Ovary (tissue), 10 donors: ENCODE measurements at places on chromosomes 2 and 18. TPM values are rescaled to one million over a fixed set of nuclear protein-coding genes. Genes with fewer than 3 reads are reported as not detected.

DNA sequence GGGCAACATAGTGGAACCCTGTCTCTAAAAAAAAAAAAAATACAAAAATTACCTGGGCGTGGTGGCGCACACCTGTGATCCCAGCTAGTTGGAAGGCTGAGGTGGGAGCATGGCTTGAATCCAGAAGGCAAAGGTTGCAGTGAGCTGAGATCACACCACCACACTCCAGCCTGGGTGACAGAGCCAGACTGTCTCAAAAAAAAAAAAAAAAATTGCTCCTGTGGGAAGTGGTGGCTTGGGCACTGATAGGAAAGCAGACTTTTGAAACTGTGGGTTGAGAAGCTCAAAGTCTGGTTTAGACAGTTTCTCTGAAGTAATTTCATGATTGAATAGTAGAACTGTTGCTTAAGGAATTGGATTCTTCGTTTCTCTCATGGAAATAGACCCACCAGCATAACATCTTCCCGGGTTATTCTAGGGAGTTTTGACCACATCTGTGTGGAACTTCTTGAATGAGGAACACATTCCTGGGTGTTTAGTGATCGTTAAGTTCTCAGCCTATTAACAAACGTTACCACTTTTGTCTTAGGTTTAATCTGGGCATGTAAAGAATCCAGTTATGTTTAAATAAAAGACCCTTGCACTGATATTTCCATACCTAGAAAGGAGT lies 33.5 kb downstream of the GRHL1 start:
- no peak for DNase-seq

DNA sequence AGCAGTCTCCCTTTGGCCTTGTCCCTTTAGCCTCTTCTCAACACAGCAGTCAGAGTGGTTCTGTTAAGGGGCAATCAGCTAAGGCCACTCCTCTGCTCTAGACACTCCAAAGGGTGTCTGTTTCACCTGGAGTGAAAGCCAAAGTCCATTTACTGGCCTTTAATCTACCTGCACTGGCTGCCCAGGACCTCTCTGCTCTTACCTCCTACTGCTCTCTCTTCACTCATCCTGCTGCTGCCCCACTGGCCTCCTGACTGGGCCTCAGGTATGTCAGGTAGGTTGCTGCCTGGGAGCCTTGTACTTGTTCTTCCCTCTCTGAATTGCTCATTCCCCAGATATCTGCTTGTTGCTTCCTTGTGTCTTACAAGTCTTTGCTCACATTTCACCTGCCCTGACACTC lies 68.2 kb downstream of the PIKFYVE start:
- no peak for DNase-seq

The DDX1 gene
- 36.5 TPM for total RNA-seq

DNA sequence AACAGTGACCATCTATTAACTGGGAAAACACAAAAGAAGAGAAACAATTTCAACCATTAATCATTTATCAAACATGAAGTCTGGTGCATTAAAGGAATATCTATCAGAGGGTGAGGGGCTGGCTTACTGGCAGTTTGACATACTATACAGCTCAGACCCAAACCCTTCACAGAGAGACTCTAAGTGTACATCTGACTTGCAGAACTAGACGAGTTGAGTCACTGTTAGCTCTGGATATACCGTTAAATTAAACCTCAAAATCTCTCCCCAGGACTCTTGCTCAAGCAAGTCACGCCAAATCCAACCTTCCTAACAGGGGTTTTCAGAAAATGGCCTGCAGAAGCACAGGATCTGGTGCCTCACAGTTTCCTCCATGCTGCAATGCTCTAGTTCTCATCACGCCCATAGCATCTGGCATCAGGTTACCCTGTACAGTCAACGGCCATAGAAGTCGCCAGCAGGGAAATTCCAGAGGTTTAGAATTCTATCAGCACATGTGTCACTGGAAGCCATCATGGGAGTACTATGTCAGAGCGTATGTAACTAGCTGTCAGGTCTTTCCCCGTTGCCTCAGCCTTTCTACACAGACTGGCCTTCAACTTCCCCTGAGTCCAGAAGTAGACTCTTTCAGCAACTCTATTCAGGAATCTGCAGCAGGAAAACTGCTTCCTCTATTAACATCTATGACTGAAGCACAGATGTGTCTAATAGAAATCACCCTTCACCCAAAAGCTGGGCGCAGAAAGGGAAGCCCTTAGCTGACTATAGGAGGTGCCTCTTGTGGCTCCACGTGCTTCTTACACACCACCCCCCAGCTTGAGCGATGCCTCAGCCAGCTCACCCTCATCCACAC lies 9.3 kb downstream of the TGOLN2 start:
- no peak for DNase-seq

DNA sequence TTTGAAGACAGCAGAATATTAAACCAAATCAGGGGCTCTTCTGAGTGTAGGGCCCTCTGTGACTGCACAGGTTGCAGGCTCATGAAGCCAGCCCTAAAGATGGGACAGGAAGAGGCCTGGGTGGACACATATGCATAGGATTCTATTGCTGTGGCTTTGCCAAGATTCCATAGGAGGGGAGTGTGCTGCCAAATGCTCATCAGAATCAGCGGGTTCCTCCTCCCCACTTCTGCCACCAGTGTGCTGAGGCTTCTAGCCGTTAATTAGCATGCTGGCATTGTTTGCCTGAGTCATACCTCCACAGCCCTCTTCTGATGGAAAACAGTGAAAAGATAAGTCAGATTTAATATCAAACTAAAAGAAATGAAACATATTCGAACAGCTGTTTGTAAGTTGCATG lies 103.9 kb upstream of the TMEFF2 start:
- DNase-seq = no peak

- no peak for DNase-seq
Observed at GRCh38 chr2:182047544-182047943, 61.9 kb downstream of the PPP1R1C start.

DNA sequence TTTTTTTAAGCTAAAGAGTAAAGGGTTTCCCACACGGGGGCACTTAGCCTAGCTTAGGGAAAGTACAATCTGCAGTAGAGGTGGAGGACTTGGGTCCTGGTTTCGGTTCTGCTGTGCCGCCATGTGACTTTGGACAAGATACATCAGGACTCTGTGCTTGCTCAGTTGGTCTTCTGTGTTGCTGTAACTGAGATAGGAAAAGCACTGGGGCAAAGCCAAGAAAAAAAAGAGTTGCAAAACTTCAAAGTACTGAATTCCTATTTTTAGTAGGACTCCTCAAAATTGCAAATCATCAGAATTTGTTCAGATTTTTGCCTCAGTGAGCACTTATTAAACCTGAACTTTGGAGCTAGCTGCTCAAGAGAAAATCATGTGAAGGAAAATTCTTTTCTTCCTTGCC lies 96.3 kb upstream of the STON1 start:
- DNase-seq = peak; percentile 44

DNA sequence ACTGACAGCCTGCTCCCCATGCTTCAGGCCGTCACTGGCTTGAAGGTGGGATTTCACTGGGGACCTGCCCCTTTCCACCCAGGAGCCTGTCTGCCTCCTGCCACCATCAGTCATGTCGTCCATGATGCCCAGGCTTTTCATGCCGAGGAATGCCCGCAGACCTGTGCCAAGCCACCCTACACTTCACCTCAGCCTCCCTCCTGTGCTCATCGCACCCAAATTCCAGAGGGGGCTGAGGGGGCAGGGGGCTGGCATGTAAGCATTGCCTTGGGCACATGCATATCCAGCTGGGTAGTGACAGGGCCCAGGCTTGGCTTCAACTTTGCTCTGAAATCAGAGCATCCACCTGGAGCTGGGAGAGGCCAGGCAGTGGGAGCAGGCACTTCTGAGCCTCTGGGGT lies 20.9 kb upstream of the RPRM start:
- DNase-seq = no peak

DNA sequence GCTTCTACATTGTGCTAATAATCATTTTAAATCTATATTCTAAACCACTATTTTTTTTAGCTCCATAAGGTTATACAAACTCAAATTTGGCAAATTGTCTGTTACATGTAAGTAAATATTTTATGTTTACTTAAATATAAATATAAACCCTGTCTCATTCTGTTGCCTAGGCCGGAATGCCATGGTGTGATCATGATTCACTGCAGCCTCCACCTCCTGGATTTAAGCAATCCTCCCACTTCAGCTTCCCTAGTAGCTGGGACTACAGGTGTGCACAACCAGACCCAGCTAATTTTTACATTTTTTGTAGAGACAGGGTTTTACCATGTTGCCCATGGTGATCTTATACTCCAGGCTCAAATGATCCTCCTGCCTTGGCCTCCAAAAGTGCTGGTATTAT lies 124.7 kb downstream of the MEIS1 start:
- no peak for DNase-seq

The CBLN2 gene
- not detected for total RNA-seq

The ITPRIPL1 gene
- 0.11 TPM for total RNA-seq

The SAP130 gene
- 26.9 TPM for total RNA-seq

The SLC25A52 gene
- total RNA-seq = not detected

GRCh38 chr2:129829588-129829987 lies 149.9 kb upstream of the RAB6C start:
- no peak for DNase-seq

DNA sequence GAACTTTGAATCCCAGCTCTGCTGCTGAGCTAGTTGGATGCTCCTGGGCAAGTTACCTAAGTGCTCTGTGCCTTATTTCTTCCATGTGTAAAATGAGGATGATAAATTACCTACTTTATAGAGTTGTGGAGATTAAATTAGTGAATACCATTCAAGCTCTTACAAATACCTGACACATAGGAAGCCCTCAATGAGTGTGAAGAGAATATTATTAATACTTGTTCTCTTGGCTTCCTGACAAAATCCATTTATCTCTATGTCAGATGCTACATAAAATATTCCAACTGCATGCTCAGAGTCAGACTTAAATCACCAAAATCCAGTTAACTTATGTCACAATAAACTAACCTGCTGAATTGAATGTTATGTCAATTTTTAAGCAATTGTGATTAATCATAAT lies 42.9 kb upstream of the CCBE1 start:
- DNase-seq = no peak

DNA sequence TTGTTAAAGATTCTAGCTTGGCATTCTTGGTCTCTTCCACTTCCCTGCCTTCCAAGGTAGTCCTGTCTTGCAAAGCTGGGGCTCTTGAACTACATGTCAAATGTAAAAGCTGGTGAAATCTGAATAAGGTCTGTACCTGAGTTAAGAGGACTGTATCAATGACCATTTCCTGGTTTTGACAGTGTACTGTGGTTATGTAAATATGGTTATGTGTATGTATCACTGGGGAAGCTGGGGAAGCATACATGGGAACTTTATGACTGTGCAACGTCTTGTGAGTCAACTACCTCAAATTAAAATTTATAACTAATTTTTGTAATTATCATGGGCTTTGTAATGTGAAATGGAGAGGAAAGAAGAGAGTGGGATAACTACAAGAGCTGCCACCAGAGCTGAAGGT lies 81.7 kb downstream of the COL4A4 start:
- no peak for DNase-seq

GRCh38 chr2:228590681-228591080 lies 409.2 kb upstream of the SPHKAP start:
- DNase-seq = no peak

DNA sequence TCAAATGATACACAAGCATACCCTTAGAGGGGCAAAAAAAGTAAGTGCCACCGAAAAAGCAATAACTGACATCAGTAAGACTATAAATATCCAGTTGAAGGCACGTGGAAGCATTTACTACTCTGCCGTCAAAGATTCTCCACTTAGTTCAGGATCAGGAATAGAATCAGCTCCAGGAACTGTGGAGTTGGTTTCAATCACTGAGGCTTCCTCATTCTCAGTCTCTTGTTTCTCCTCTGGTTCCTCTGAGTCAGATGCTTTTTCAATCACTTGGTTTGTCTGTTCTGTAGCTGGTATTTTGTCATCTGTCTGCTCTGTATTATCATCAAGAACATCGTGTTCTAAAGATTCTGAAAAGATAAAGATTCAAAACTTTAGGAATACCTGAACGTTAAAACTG lies 72.2 kb downstream of the LNPK start:
- DNase-seq = no peak

GRCh38 chr2:235343869-235344268 lies 150.0 kb upstream of the AGAP1 start:
- no peak for DNase-seq

The WIPF1 gene
- 9.7 TPM for total RNA-seq

The PDE1A gene
- total RNA-seq = 3.3 TPM

DNA sequence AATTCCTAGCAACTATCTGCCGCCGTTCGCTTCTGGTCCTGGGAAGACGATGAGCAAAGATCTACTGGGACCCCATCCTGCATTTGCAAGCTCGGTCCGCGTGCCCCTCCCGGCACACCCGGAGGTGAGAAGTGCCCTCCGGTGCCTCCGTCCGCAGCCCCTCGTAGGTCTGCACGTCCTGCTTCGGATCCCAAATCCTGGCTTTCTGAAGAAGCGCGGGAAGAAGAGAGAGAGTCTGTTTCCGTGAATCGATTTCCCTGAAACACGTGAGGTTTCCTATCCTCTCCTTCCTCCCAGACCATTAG lies 5.0 kb upstream of the OSR1 start:
- DNase-seq = no peak

- no peak for DNase-seq
Observed at GRCh38 chr2:232793271-232793670, 16.9 kb upstream of the KCNJ13 start.

GRCh38 chr2:69493268-69493667 lies 56.0 kb upstream of the NFU1 start:
- no peak for DNase-seq

- no peak for DNase-seq
Observed at GRCh38 chr2:145106293-145106692, 586.4 kb upstream of the ZEB2 start.
